ENCODE measurements at places on chromosomes 4 and X.

DNA sequence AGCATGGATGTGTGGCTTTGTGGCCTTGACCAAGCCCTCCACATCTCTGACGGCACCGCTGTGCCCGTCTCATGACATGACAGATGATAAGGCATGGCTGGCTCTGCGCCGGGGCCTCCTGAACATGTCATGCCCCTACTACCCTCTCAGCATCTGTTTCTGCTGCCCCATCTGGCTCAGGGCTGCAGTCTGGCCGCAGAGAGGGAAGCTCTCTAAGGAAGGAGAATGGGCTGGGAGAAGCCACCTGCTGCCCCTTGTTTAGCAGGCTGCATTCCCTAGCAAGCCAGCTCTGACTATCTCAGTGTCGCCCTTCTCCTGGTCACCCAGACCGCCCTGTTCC is 7.2 kb downstream of the ZNF185 start:
- DNase-seq, result no peak

DNA sequence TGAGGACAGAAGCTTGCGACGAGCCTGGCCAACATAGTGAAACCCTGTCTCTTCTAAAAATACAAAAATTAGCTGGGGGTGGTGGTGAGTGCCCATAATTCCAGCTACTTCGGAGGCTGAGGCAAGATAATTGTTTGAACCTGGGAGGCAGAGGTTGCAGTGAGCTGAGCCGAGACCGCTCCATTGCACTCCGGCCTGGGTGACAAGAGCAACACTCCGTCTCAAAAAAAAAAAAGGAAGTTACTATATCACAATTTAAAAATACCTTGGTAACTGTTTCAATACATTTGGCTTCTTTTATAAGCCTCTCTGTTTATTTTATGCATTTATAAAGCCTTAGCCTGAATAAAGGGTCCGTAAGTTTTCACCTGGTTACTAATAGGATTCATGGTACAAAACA is 46.6 kb upstream of the CHRNA9 start:
- no peak for DNase-seq

GRCh38 chrX:97416461-97416860 is 532.8 kb downstream of the RPA4 start:
- no peak for DNase-seq

DNA sequence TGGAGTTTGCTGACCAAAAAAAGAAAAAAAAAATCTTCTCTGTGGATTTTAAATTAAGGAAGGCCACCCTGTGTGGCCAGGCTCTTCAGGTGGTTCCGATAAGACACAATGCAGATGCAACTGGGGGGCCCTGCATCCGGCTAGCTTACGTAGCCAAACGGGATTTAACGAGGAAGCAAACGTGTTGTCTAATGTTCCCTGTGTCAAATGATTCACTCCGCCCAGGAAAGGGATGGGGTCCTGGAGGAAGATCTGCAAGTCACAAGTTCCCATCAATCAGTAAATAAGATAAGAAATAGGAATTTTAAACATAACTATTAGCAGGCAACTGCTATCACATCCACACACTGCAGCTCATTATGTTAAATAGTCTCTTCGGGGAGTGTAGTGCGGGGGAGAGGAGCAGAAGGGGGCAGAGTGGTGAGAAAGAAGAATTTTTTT is 216.4 kb upstream of the GYPA start:
- DNase-seq, result no peak

Data from activated T-cell treated with anti-CD3 and anti-CD28 coated beads, Interleukin-2, amount 50 U/mL, for 72 hours (primary cell).